ENCODE measurements at places on chromosomes 6 and 20. TPM values are rescaled to one million over a fixed set of nuclear protein-coding genes. Genes with fewer than 3 reads are reported as not detected.

- DNase-seq = peak; percentile 68
These were observed 5.0 kb downstream of the VSX1 start for GRCh38 chr20:25076731-25077609.

MYB gene
- total RNA-seq = 61.9 TPM

DZANK1 gene
- total RNA-seq = 6.9 TPM

SLC25A27 gene
- 37.4 TPM for total RNA-seq

Measured in breast epithelium (tissue), 4 donors.